ENCODE measurements at places on chromosomes 7 and 10.
A peak's percentile ranks its signal among the peaks of the same experiment; 100 is the strongest.

GRCh38 chr10:43754569-43755260 is 106.0 kb upstream of the ZNF32 start:
- DNase-seq, result no peak

GRCh38 chr7:158112571-158113320 is 474.9 kb downstream of the PTPRN2 start:
- no peak for DNase-seq

DNA sequence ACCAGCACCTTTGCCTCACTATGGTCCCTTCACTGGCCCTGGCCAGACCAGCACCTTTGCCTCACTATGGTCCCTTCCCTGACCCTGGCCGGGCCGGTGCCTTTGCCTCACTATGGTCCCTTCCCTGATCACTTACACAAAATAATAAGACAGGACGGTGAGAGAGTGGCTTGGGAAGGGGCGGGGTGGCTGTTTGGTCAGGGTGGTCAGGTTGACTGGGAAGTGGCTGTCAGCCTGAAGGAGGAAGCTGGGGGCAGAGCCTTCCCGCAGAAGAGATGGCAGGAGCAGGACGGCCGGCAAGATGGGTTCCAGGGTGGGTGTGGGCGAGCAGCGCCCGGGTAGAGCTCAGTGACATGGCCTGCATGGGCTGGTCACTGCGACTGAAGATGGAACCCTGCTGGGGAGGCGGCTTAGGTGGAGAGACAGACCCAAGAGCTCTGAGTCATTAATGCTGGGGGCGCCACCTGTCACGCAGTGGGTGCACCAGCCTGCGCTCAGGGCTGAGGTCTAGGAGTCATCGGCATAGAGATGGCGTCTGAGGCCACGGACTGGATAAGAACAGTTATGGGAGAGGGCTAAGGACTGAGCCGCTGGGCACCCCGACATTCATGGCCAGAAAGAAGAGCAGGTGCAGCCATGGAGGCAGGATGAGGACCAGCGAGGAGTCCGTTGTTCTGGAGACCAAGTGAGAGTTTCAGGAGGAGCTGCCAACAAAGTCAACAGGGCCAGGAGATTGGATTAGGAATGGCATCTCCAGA is 91.8 kb downstream of the CHST15 start:
- no peak for DNase-seq

DNA sequence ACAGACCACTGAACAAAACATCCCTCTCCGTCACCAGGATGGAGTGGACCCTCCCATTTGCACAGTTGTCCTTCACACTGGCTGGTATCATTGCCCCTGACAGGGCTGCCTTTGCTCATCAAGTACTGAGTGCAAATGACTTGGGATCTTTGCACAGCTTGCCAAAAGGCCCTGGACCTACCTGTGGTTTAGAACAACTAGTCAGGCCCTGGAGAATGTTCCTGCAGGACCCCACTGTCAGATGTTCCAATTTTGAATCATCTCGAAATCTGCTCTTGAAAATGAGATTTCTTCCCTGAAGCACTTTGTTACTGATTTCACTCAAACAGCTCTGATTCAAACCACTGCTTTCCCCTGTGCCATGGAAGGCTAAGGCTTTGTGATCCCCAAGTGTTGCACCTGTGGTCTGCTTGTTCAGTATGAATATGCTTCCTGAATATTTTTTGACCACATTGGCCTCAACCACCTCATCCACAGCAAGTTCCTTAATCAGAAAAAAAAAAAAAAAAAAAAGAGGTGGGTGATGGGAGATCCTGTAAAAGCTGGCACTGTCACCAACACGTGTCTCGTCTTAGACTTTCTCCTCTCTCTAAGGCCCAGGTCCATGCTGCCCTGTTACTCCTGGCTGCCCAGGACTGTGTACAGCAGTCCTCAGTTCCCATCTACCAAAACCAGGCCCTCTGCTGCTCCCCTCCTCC is 2.7 kb upstream of the AOAH start:
- no peak for DNase-seq

- no peak for DNase-seq
These were observed 53.7 kb downstream of the CAV1 start for GRCh38 chr7:116578526-116578925.

GRCh38 chr10:5560142-5560816 is 35.5 kb downstream of the CALML3 start:
- no peak for DNase-seq

DNA sequence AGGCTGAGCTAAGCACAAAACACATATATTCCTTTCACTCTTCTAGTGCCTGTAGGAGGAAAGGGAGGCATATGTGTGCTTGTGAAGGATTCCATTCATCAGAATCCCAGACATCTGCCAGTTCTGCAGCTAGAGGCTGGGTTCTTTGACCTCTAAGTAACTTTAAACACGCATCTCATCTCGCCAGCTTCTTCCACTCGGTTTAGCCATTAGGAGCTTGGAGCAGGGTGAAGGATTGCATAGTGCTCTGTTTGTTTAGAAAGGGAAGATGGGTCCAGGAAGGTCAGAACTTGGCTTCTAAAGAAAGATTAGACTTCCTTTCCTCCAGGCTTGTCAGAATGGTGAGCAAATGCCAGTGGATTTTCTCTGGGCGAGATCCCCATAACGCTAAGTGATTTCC is 43.6 kb downstream of the HK1 start:
- DNase-seq, result peak; percentile 33

DNA sequence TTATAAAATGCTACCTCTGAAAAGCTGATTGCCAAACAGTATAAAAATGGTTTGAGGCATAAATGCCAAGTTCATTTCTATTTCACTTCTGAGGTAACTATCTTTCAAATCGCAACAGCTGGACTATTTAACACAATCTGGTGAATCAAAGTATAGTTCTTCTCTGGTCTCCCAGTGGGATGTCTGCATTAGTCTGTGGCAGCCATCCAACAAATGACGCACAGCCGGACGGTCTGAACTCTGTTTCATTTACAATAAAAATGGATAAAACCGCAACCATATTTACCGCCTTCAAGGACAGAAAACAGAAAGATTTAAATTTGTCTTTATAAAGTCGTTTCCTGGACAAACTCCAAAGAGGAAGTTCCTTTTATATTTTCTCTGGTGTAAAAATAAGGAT is 41.9 kb downstream of the ENO4 start:
- no peak for DNase-seq

- DNase-seq, result no peak
These were observed 233.1 kb upstream of the KLF6 start for GRCh38 chr10:4018054-4018511.
